ENCODE measurements at places on chromosomes 3 and 15. TPM values are rescaled to one million over a fixed set of nuclear protein-coding genes. Genes with fewer than 3 reads are reported as not detected.

DNA sequence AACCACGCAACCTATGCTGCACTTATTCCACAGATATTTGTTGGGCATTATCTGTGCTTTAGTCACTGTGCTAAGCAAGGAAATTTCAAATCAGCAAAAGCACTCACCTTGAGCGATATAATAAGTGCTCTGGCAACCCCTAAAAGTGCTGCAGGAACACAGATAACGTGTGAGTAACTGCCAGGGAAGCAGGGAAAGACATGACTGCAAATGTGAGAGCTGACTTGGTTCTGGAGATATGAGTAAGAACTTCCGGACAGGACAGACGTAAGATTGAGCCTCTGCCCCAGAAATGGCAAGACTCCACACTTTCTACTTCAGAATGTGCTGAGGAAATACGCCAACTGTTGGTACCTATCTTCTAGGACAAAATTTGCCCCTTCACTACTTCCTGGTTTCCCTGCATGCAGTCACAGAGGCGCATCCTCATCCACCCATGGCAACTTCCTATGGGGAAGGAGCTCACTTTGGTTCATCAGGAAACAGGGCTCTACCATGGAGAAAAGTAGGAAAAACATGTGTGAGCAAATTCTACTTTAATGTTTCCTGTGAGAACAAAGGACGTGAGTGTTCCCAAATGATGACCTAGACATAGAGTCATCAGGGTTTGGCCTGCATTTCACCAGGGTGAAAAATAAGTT is 41.7 kb downstream of the AQP9 start:
- no peak for DNase-seq

DNA sequence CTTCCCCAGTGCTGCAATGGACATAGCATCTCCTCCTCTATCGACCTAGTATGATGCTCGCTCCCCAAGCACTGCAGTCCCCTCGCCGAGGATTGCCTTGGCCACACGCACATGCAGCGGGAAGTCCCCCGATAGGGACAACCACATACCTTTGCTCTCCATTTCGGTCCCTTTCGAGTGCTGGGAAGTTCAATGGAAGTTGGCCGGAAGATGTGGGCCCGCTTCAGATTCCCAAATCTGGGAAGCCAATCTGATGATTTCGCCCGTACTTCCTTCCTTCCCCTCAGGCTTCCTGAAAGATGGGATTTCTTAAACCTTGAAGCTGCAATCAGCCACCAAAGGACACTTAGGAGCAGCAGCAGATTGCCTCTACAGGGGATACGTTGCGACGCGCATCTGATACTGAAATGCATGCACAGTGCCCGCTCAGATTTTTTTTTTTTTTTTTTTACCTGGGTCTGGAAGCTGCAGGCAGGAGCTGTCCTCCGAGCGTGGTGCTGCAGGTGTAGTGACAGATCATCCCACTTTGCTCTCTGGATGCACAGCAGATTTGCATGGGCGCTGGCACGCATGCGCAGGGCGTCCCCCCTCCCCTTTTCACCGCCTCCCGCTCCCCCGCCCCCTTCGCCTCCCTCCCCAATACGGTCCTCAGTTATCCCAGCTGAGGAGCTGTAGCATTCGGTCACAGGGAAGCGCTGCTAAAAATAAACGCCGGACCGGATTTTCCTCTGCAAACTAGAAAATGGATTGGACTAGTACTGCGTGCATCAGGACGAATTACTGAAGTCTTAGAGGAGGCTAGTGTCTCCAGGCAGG is at the start of gene FGF12:
FGF12 (minus strand) TSS at position 510 of the 816 bp plus-strand sequence.
- peak; percentile 90 for DNase-seq

GRCh38 chr3:57892423-57892822 is 115.8 kb upstream of the FLNB start:
- DNase-seq, result no peak

DNA sequence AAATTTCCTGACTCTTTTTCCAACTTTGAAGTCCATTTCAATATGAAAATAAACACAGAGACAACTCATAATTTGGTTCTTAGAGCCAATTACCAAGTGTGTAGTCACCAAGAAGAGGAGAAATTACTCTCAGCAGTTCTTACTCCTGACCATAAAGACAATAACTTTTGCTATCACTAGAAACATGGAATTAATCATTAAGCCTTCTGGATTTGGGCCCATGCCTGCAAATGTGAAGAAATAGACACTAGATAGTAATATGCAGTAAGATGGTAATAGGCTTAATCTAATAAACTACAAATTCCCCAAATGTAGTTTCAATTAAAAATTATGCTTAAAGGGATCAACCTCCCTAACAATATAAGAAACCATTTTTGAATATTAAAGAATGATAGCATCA is 185.1 kb upstream of the AGTR1 start:
- DNase-seq, result no peak

DNA sequence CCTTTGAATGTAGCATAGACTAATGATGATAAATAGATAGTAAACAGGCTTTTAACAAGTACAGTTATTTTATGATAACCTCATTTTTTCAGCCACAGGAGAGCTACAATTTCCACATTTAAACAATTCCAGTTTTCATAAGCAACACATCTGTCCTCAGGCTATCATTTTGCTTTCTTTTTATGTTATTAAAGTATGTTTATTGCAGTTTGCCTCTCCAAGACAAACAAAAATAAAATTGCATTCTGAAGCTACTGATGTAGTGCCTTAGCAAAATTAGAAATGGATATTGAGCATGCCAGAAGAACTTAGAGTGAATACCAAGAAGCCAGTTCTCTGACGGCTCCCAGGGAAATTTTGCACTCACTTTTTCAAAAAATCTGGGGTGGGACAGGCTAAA is 140.6 kb upstream of the ABHD17C start:
- no peak for DNase-seq

GRCh38 chr15:57143511-57144078 is 225.2 kb downstream of the TCF12 start:
- DNase-seq, result no peak

DNA sequence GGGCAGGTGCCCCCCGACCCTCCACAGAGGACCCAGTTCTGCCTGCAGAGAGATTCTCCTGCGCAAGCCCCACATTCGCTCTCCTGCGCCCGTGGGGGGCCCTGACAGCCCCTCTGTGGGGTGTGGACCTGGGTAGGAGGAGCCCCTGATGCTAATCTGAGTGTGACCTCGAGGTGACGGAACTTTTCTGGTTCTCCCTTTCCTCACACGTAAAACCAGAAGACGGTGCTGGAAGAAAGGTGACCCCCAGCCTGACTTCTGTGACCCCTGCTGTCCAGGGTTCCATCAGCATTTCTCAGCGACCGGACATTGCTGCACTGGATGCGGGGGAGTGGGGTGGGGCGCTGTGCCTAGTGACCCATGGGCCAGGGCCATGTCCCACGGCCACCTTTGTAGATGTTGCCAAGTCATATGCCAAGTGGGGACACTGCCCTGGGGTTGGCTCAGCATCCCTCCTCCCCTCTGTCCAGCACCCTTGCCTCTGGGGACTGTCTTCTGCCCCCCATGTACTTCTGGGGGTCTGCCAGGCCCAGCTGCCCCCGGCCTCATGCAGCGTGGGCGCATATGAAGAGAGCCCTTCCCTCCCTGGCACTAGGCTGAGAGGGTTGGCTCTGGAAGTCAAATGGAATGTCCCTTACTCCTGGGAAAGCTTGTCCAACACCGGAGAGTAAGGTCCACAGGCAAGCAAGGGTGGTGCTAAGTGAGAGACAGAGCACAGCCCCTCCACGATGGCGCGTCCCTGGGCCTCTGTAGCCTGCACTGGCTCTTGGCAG is 129.1 kb upstream of the MEF2A start:
- DNase-seq, result peak; percentile 20

GRCh38 chr15:62889734-62890505 is 152.6 kb upstream of the TPM1 start:
- peak; percentile 73 for DNase-seq

- DNase-seq, result no peak
Observed at GRCh38 chr3:31227131-31227562, 305.6 kb upstream of the STT3B start.

- no peak for DNase-seq
Observed at GRCh38 chr3:167305340-167305890, 74.7 kb downstream of the ZBBX start.

DNA sequence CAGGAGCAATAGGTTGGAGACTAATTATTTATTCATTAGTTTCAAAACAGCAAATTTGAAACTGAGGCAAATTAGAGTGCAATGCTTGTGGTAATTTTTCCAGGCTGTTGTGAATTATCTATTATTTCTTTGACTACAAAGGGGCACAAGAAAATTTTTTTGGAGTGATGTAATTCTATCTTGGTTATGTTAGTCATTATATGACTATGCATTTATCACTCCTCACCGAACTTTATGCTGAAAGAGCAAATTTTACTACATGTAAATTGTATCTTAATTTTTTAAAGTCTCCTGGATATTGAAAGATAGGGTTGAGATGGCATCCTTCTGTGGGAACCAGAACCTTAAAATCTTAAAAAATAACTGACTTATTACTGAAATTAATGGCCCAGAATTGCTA is 320.0 kb upstream of the ROBO1 start:
- DNase-seq, result no peak

MYEF2 gene
- 6.2 TPM for polyA plus RNA-seq

ZNF592 gene
- 5.8 TPM for polyA plus RNA-seq

SERPINI2 gene
- 1.1 TPM for polyA plus RNA-seq
